ENCODE measurements at places on chromosomes 2 and 18.

DNA sequence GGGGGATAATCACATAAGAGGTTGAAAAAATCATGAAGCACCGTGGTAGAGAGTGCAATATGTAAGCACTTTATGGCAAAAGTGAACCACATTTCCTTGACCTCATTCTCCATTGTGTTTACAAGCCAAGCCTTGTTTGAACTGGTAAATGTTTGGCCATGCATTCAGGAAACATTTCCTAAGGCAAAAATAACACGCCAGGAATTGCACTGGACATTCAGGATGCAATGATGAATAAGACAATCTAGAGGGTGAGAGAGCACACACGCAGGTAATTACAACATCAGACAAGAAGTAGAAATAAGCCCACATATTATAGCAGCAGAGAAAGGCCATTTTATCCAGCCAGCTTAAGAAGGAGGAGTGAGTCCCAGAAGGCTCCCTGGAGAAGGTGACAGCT is 218.0 kb upstream of the OSR1 start:
- DNase-seq, result no peak

DNA sequence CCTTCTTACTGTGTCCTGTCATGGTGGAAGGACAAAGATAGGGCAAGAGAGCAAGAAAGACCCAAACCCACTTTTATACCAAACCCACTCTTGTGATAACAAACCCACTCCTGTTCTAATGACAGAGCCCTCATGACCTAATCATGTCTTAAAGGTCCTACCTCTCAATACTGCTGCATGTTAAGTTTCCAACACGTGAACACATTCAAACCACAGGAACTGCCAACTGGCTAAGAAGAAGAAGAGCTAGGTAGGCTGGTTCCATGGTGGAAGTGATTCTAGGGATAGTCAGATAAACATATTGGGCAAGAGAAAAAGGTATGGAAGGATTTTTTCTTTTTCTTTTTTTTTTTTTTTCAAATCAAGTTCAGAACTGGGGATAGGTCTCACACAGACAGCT is 22.0 kb downstream of the CTLA4 start:
- DNase-seq, result no peak

GRCh38 chr2:190462181-190462580 is 54.0 kb downstream of the MFSD6 start:
- no peak for DNase-seq

- no peak for DNase-seq
These were observed 150.6 kb upstream of the COPS8 start for GRCh38 chr2:236935083-236935482.

GRCh38 chr2:206511283-206511682 is 68.0 kb downstream of the ADAM23 start:
- DNase-seq, result no peak

DNA sequence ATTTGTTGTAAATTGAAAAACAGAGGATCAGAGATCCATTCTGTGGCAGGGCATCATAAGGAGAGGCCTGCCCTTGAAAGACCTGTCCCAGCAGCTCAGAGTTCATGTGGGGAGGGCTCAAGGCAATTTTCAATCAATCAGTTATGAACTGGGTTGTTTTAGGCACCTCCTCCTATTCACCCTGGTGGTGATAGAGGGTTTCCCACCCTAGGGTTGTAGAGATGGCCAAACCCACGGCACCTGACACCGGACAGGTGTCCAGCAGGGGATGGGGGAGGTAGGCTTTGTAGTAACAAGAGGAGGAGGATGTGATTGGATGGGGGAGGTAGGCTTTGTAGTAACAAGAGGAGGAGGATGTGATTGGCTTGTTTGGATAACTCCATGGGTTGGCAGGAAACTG is 205.7 kb downstream of the SOCS6 start:
- no peak for DNase-seq

GRCh38 chr2:199791326-199791725 is 59.7 kb downstream of the FTCDNL1 start:
- no peak for DNase-seq

DNA sequence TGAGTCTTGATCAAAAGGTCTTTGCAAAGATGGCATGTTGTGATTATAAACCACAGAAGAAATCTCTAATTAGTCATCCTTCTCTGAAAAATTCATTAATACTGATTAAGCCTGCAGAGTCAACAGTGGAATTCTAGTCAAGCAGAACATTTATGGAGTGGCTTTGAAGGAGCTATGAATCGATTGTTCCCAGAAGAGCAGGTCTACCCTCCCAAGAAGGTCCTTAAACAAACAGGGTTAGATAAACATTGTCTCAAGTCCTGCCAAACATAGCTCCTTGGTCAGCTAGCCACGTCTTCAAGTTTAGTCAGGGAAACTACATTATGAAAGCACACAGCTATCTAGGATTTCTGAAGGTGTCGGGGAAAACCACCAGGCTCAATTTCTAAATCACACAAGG is 88.9 kb downstream of the ITGA4 start:
- no peak for DNase-seq

DNA sequence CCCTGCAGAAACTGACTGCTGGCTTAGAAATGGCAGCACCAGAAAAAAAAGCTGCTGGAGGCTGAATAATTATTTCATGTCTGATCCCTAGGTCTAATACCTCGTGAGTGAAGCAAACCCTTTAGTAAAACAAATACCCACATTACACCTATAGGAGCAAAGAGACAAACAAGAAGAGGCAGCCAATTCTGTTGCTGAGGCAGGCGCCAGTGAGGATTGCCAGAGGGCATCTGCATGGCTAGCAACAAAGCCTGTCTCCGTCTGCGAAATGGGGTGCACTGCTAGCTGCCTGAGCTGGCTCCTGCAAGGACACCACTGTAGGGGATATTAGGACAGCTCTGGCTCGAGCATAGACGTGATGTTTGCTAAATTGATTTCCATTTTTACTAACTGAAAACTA is 509.7 kb downstream of the TDRD15 start:
- no peak for DNase-seq

DNA sequence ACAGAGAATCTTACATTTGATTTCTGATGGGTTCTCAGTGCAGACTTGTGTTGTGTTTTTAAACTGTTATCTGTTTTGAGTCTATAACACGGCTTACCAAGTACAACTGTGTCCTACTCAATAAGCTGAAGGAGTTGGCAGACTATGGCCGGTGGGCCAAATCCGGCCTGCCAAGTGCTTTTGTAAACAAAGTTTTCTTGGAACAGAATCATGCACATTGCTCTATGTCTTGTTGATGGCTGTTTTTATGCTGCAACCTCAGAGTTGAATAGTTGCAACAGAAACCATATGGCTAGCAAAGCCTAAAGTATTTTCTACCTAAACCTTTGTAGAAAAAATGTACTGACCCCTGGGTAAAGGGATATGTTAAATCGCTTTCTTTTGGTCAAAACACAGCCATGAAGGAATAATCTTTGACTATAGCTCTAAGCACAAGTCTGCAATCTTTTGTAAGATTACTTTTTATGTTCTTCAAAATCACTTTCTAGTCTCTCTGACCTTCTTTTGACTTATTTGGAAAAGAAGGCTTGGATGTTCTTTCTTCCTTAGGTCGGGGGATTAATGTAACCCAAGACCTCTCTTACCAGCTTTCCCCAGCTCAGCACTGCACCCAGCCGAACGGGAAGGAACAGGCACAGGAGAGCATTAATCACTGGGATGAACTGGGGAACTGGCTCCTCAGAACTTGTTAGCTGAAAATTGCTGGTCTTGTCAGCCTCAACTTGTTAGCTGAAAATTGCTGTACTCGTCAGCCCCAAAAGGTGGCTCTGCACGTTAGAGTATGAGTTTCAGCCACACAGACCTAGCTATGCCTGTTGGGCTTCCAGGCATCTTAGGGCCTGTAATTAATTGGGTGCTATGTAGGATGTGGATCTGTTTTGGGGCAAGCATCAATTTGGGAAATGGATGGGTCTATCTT is 75.4 kb downstream of the CD8B2 start:
- DNase-seq, result no peak

DNA sequence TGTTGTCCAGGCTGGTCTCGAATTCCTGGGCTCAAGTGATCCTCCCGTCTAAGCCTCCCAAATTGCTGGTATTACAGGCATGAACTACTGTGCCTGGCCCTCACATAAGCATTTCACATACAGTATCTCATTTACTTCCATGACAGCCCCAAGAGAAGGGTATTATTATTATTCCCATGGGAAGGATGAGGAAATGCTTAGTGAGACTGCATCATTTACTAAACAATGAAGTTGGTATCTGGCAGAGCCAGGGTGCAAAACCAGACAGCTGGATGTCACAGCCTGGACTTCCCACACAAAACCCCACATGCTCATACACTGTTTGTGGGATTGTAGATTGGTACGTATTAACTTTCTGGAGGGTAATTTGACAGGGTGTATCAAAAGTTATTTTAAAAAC is 29.9 kb downstream of the DAPL1 start:
- no peak for DNase-seq

GRCh38 chr18:78458356-78458755 is 521.3 kb upstream of the SALL3 start:
- DNase-seq, result no peak

Measured in activated CD8-positive, alpha-beta memory T cell treated with anti-CD3 and anti-CD28 coated beads for 1 hour (primary cell).